ENCODE measurements at places on chromosomes 3 and 15.

DNA sequence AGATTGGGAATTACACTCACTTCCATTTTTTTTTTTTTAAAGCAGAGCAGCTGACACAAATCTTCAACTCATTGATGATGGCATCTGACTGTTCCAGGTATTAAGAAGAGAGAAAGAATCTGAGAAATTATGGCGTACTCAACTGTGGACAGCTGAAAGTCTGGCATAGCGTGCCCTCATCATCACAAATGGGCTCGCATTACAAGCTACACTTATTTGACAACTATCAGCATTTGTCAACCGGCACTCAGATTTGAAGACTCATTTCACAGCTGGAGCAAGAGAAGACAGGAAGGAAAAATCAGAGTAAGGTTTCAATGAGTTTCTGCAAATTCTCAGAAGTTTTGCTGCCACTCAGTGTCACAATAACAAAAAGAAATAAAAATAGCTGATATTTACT is 235.9 kb downstream of the ATP8B4 start:
- DNase-seq, result no peak

GRCh38 chr3:167886690-167887089 is 151.2 kb downstream of the SERPINI1 start:
- DNase-seq, result no peak

- no peak for DNase-seq
Observed at GRCh38 chr3:143151004-143151731, 31.6 kb downstream of the CHST2 start.

DNA sequence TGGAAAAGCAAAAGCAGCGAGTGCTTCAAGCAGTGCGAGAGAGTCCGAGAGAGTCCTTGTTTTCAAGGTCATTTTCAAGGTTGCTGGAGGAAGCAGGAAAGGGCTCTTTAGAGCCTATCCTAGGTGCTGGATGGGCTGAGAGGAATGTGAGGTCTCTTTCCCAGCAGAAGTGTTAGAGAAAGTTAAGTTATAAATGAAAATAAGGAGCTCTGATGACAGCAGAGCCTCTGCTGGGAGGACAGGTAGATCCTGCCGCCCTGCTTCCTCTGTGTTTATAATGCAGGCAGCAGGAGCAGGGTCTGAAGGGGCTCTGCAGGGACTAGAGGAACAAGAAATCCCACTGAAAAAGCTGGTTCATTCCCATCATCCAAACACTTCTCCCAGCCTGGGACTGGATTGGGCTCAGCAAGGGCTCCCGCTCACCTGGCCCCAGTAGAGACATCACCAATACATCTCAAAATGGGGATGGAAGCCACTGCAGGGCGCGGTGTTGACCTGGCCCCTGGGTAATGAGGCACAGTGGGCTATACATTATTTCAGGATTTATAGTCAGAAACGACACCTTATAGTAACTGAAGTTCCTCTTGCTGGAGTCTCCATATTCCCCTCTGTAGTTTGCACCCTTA is 41.5 kb upstream of the RAB6B start:
- DNase-seq, result no peak

All from T follicular helper cell (primary cell).